ENCODE measurements at places on chromosomes 7 and 10. TPM values are rescaled to one million over a fixed set of nuclear protein-coding genes. Genes with fewer than 3 reads are reported as not detected.

DNA sequence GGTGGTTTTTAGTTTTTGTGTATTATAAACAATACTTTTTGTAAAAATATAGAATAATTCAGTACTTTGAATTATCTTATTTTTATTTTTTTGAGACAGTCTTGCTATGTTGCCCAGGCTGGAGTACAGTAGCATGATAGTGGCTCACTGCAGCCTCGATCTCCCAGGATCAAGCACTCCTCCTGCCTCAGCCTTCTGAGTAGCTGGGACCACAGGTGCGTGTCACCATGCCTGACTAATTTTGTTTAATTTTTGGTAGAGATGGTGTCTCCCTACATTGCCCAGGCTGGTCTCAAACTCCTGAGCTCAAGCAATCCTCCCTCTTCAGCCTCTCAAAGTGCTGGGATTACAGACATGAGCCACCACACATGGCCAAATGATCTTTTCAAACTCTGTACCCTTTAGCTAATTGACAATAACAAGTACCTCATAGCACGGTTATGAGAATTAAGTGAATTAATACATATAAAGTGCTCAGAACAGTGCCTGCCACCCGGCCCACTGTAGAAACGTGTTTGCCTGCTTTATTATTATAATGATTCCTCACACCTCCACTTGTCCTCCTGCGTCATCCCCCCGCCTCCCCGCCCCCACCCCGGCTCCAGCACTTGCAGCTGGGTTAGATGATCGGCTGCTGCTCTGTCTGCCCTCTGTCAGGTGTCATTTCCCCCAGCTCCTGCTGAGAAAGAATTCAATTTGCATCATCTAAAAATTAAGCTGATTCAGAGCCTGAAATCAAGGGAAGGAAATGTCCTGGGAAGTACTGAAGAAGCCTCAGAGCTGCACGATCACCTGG, 53.6 kb upstream of the NRF1 start:
- no peak for DNase-seq

- DNase-seq = peak; percentile 70
Measured at GRCh38 chr10:28393956-28394568, 91.2 kb upstream of the MPP7 start.

DNA sequence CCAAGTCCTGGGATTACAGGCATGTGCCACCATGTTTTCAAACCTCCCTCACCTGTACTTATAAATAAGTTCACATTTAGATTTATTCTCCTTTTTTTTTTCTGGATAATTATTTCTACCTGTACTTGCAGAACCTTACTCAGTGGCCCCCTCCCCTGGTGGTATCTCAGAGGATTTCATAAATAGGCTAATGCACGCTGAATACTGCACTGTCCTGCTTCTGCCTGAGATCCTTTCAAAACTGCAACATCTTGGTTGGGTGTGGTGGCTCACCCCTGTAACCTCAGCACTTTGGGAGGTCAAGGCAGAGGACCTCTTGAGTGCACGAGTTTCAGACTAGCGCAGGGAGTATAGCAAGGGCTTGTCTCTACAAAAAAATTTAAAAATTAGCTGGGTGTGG, 4.6 kb upstream of the BLVRA start:
- DNase-seq = no peak

GRCh38 chr10:97718178-97718577, 4.6 kb downstream of the MARVELD1 start:
- no peak for DNase-seq

IL2RA gene
- total RNA-seq = 0.52 TPM

LIPK gene
- total RNA-seq = not detected

TMEM139 gene
- 23.9 TPM for total RNA-seq

DNA sequence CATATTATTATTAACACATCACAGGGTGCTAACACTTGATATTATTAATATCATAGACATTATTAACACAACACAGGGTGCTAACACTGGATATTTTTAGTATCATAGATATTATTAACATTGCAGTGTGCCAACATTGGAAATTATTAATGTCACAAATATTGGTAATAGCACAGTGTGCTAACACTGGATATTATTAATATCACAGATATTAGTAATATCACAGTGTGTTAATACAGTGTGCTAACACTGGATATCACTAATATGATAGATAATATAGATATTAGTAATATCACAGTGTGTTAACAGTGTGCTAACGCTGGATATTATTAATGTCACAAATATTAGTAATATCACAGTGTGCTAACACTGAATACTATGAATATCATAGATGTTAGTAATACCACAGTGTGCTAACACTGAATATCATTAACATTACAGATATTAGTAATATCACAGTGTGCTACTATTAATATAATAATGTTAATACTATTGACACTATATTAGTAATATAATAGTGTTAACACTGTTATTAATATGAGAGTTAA, 1.6 kb upstream of the TMEM225B start:
- DNase-seq = no peak

CUBN gene
- total RNA-seq = 2.6 TPM

DNA sequence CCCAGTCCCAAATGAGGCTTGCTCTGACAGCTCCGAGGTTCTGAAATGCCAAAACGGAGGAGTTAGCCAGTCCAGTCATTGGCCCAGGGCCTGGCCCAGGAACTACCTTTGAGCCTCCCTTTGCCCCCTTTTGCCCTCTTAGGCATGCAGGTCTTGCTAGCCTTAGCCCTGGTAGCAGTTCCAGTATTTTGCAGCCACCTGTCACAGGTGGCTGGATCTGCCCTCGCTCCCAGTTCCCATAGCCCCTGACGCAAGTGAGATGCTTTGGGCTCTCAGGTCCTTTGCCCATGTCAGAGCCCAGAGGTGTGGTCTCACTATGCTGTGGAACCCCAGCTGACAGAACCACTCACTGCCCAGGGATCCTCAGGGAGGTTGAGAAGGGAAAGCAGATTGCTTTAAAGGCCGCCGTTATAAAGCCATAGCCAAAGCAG, 42.0 kb downstream of the GPRIN2 start:
- DNase-seq = no peak

DNA sequence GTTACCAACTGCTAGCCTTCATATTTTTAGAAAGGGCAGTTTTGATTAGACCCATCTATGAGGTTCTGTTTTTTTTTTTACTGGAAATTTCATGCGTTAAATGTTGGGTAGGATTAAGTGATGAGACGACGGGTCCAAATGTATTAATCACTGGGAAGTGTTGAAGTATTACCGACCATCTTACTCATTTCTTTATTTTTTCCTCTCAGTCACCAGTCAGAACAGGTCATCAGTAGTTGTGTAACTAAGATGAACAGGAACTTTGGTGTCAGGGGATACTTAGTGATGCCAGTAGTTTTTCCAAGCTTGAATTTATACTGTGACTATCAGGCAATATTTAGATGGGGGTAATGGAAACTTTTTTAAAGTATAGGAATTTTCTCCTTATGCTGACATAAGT, 14.2 kb downstream of the TFAM start:
- DNase-seq = no peak

DNA sequence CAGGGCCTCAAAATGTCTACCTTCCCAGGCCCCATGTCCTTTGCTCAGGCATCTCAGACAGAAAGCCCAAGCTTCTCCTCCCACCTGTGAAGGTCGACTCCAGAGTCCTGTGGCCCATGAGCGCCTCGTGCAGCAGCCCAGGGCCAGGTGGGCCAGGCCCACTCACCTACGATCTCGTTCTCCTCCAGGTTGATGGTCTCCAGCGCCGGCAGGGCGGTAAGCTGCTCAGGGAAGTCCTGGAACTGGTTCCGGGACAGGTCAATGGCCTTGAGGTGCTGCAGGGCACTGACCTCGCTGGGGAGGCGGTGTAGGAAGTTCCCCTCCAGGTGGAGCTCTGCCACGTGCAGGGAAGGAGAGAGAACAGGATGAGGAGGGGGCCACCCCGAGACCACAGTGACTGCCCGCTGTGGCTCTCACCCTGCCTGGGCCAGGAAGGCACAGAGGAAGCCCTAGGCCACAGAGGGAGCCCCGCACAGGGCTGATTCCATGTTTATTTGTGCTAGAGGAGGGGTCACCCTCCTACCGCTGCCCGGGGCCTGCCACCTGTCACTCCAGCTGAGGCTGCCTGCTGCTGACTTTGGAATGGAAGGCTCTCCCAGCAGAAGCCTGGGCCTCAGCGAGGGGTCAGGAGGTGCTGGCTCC, 40.0 kb upstream of the NPFFR1 start:
- DNase-seq = no peak

GRCh38 chr7:123867225-123867624, 22.3 kb downstream of the HYAL4 start:
- DNase-seq = no peak

DNA sequence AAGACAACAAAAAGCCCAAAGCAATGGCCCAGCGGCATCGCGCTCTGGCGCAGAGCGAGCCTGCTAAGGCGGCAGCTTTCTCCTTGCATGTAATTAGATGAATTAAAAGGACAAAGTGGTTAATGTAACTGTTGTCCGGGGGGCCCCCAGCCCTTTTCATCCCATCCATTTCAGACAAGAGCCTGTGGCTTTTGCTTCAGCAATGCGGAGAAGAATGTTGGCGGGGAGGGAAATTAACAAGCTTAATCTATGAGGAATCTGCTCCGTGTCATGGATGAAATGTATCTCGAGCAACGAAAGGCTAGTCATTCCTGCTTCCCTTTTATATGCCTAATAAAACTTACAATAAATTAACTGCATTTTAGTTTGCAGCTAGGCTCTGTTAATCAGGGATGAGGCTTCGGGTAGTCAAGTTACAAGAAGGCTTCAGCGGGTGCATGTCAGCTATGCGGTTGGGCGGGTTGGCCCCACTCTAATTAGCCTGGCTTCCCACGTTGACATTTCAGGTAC, 203.3 kb downstream of the BUB3 start:
- DNase-seq = no peak

SLC18A2 gene
- total RNA-seq = 1.6 TPM

TSPAN13 gene
- 24.7 TPM for total RNA-seq

AKR1C3 gene
- total RNA-seq = 34.6 TPM

DNA sequence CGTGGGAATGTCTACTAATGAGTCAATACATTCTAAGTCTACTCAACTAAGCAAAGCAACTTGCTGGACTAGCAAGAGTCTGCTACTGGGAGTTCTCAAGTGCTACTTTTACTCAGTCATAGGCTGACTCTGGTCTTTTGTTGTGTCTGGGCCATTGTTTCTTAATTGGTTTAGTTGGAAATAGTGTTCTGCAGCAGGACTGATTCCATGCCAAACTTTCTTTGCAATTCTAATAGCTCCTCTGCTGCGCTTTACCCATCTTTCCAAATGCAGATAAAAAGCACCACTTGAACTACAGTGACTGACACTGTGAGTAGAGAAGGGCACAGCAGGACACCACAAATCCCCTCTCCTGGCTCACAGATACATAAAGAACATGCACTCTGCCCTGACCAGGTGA, 125.7 kb downstream of the CD36 start:
- DNase-seq = no peak

DNA sequence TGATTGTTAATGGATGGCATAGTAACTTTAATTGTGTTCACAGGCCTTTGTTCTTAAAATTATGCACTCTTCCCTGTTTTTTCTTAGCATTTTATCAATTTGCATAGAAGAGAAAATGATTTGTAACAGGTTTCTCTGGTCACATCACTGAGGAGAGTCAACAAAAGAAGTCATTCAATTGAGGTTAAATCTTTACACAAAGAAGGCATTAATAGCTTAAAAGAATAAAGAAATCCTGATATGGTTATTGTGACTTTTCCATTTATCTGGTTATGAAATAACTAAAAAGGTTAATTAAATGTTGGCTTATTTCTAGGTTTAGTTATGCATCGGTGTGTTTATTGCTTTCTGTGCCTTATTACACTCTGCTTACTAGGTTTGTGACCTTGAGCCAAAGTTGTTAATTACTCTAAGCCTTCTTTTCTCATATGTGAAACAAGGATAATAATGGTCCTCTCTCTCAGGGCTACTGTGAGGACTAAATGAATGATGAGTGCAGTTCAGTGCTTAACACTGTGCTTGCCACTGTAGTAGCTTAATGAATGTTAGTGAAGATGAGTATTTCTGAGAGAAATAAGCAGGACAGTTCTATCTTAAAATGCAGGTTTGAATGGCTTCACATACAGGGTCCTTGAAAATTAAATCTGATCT, 12.1 kb downstream of the BMPR1A start:
- DNase-seq = no peak

DNA sequence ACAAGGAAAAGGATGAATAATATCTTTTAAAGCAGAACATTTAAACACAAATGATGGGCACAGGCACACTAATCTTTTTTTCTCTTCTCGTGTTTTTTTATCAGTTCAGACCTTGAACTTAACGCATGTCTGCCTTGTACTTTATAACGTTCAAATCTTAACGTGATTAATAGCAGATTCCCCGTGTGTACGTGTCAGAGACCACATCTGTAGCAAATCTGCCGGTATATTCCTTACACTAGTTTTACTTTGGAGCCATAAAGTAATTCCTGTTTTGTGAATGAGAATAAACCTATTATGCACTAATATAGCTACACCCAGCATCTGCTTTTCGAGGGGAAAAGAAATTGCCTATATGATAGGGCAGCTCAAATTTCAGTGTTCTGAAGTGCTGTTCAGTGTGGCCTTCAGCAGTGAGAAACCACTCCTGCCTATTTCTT, 166.0 kb upstream of the TCF7L2 start:
- no peak for DNase-seq

GRCh38 chr7:30557245-30557644, 37.4 kb upstream of the GARS1 start:
- DNase-seq = no peak

CC2D2B gene
- total RNA-seq = 3.4 TPM

GRCh38 chr7:99497766-99498545, 2.1 kb downstream of the ZNF394 start:
- no peak for DNase-seq

GRCh38 chr7:94933256-94933990, 26.0 kb downstream of the PPP1R9A start:
- DNase-seq = no peak

- no peak for DNase-seq
Measured at GRCh38 chr10:60496181-60496580, 106.5 kb upstream of the ANK3 start.

GRCh38 chr7:82141427-82141826, 302.1 kb downstream of the CACNA2D1 start:
- no peak for DNase-seq

HKDC1 gene
- total RNA-seq = 13.5 TPM

- no peak for DNase-seq
Measured at GRCh38 chr10:26622891-26623290, 74.6 kb upstream of the PDSS1 start.
